ENCODE measurements at places on chromosomes 1 and 21. TPM values are rescaled to one million over a fixed set of nuclear protein-coding genes. Genes with fewer than 3 reads are reported as not detected.

DNA sequence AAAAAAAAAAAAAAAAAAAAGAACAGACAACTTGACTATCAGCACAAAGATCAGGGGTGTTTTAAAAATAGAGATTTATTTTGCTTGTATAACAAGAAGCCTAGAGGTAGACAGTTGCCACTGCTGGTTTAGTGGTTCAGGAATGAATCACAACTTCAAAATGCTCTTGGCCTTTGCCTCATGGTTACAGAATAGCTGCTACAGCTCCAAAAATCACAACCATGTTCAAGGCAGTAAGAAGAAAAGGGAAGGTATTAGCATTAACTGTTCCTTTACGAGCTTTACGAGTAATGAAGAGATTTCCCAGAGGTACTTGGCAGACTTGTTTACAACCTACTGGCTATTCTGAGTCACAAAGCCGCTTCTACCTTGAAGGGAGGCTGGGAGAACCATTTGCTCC lies 52.5 kb upstream of the PPM1J start:
- DNase-seq, result no peak

DNA sequence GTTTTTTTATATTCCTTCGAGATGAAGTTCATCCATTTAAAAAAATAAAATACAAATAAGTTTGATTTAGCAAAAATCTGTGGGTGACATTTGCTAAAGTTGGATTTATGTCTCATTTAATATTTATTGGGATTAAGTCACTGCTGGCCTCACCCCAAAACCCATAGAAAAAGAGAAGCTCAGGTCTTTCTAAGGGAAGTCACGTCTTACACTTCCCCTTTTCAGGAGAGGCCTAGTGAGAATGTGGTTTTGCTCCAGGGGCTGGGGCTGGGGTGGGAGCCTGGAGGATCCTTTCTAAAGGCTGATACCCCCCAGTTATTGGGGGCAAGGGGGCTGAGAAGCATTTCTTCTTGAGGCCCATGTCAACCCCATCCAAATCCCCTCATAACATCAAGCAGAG lies 300.3 kb downstream of the DSCAM start:
- DNase-seq, result no peak

HSPB7 gene
- not detected for total RNA-seq

FAM167B gene
- 2.4 TPM for total RNA-seq

- DNase-seq, result peak; percentile 75
These were observed 141.4 kb downstream of the PLPP3 start for GRCh38 chr1:56437959-56438358.

- DNase-seq, result peak; percentile 62
These were observed 8.2 kb downstream of the GOLPH3L start for GRCh38 chr1:150688763-150689162.

DNA sequence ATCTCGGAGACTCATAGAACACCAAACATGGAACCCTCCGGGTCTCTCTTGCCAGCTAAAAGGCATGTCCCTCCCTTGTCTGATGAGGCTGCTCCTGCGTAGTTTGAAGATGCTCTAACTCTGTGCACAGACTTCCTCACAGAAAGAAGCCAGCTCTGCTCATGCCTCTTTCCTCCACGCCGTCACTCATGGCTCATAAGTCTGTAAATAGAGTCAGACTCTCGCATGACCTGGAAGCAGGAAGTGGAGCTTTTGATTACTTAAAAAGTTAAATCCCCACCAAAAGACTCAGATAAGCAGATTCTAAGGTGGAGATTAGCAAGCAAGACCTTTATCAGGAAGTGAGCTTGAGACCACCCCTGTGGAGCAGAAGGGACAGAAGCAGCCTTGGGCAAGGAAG lies 171.6 kb downstream of the TRIM33 start:
- DNase-seq, result no peak

DNA sequence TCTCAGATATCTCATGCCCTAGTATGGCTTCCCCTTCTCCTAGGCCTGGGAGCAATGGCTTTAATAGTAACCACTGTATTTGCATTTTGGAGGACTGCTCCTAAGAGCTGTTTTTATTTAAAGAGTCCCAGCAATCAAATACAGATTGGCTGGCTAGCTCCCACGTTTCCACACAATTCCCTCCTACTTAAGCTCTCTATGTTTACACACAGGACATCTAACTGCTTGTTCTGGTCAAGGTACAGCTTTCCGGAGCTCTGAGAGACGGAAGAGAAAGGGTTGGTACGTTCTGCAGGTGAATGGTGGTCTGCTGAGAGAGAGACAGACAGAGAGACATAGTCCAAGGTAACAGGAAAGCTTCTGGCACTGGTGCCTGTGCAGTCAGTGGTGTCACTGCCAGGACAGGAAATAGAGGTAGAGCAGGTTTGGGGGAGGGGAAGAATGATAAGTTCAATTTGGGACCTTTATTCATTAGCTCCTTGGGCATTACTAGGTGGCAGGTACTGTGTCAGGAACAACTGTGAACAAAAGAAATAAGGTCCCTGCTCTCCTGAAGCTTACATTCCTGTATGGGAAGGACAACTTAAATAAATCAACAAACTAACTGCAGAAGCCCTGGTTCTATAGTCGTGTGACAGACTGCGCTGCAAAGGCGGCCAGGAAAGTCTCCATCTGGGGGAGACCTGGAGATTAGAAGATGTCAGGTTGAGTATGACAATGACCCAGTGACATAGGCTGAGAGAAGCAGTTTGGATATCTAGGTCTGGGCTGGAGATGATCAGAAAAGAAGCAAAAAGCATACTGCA lies 1.2 kb upstream of the SLC25A33 start:
- DNase-seq, result no peak

BRDT gene
- not detected for total RNA-seq

SH2D5 gene
- under 0.01 TPM for total RNA-seq

- DNase-seq, result peak; percentile 70
These were observed 35.7 kb upstream of the MTR start for GRCh38 chr1:236759252-236759859.

- DNase-seq, result no peak
These were observed 346.2 kb downstream of the BARHL2 start for GRCh38 chr1:90370686-90371447.

- no peak for DNase-seq
These were observed 123.6 kb upstream of the RUNX3 start for GRCh38 chr1:25053576-25054250.

Data from dermis blood vessel endothelial cell (primary cell).